ENCODE measurements at places on chromosomes 12 and 14.
A peak's percentile ranks its signal among the peaks of the same experiment; 100 is the strongest.

DNA sequence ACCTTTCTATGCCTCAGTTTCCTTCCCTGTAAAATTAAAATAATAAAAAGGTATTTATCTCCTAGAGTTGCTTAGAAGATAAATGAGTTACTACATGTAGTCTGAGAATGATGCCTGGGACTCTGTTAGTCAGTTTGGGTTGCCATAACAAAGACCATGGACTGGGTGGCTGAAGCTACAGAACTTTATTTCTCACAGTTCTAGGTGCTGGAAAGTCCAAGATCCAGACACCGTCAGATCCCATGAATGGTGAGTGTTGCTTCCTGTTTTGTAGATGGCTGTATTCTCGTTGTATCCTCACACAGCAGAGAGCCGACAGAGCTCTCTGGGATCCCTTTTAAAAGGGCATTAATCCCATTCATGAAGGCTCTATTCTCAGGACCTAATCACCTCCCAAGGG is 64.0 kb upstream of the LTA4H start:
- no peak for DNase-seq

DNA sequence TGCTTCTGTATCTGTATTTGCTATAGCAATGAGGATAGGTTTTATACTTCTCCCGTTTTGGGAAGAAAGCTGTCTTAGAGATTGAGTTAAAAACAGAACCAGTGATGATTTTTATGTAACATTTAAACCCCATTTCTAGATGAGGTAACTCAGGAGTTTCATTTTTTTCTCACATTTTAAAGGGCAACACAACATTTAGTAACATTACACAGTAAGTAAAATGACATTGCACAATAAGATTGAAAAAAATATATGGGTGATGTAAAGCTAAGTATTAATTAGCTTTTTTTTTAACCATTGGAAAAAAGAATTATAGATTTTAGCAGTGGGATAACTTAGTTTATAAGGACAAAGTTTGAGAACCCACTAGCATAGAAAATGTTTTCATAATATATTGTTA is 25.2 kb upstream of the SCFD1 start:
- no peak for DNase-seq

DNA sequence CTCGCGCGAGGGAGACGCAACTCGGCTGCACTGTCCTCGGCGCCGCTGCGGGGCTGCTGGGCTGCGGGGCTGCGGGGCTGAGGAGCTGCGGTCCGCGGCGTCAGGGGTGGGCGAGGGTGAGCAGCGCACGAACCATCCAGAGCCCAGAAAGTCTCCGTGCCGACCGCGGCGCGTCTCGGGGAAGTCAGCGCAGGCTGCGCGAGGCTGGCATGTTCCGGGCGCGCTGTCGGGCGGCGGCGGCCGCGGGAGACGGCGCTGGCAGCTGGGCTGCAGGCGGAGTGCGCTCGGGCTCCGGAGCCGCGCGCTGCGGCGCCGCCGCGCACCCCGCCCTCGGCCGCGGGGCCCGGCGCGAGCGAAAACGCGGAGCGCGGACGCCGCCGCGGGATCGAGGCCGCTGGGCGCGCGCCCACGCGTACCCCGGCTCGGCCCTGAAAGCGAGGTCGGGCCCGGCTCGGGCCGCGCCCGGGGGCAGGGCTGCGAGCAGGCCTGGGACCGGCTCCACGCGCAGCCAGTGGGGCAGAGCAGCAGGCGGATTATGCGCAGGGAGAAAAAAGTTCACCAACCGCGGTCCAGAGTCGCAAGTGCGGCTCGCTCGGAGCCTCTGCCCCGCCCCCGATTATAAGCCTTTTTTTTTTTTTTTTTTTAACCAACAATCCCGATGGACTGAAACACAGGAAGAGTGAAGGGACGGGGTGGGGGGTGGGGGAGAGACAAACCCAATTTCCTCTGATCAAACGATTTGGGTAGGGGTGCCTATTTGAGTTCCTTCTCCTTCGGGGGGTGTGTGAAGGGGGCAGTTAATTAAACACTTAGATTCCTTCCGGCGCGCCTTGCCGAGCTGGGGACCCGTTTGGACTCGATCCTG is at the start of gene PRICKLE1:
Gene PRICKLE1 (minus strand): TSS at position 282 of the 865 bp plus-strand sequence. CDS start 117,230 bp downstream, outside the sequence.
- no peak for DNase-seq

GRCh38 chr14:55054098-55054497 is 2.7 kb downstream of the MAPK1IP1L start:
- no peak for DNase-seq

DNA sequence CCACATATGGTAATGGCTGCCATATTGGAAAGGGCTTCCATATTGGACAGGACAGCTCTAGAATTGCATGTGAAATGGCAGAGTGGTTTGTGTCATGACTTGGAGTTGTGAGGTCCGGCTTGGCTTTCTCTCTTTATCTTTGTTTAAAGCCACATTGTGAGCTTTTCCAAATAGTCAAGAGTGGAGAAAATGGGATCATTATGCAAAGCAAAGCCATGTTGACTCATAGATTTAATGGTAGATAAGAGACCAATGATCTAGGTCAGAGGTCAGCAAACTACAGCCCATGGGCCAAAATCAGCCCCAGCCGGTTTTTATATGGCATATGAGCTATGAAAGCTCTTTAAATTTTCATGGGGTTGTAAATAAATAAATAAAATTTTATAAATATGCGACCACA is 449.1 kb downstream of the BCL11B start:
- DNase-seq, result no peak

DNA sequence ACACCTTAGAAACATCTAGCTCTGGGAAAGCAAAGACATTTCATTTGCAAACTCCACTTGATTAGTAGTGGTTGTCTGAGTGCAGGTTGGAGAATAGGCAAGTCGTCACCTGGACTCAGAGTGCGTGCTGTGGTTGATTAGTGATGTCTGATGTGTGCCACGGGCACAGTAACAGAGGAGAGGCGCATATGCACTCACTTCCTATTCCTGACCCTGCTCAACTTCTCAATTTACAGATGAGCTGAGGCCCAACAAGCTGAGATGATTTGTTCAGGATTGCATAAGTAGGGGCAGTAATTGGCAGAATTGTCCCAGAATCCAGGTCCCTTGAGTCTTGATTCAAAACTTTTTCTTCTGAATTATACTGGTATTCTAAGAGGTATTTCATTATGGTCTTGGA is 44.9 kb downstream of the ADCK1 start:
- no peak for DNase-seq

- DNase-seq, result no peak
These were observed 3.2 kb downstream of the TMEM19 start for GRCh38 chr12:71688961-71689570.

GRCh38 chr14:77187649-77188012 is 6.0 kb downstream of the TMEM63C start:
- DNase-seq, result no peak

GRCh38 chr12:107360482-107360881 is 267.1 kb upstream of the CRY1 start:
- DNase-seq, result no peak

DNA sequence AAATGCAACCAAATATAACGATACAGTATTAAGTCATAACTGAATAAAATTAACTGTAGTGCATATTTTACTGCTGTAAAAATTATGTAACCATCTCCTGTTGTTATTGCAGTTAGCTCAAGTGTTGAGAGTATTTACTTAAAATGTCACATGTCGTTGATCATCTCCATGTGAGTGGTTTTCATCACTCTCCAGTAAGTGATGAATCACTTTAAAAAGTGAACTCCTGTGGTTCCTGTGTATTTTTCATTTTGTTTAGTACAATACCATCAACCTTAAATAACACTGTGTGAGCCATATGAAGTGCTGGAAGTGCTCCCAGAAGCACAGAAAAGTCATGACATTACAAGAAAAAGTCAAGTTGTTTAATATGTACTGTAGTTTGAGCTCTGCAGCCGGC is 104.7 kb upstream of the SLCO1B1 start:
- peak; percentile 55 for DNase-seq

DNA sequence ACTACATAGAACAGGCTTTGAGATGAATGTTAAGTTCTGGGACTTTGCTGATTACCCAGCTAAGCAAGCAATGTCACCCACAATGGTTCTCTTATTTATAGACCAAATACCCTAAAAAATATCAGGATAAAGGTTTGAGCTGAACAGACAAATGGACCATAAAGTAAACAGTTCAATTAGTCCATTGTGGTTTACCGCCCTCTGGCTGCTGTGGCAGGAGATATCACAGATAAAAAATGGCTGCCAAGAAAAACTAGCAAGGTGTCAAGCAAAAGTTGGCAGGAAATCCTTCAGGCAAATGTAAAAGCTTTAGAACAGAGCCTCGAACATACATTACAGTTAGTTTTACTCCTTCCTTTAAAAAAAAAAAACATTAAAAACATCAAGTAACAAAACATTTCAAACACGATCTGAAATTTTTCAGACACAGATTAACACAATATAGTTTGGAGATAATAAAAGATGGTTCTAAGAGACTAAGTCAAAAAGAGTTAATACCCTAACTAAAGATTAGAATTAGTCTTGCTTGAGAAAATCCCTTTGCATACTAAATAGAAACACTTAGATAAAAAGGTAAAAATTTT is 41.3 kb downstream of the MED13L start:
- DNase-seq, result peak; percentile 29
